ENCODE measurements at places on chromosomes 4 and X.

- DNase-seq: no peak
These were observed 28.6 kb downstream of the BMX start for GRCh38 chrX:15529165-15529564.

- no peak for DNase-seq
These were observed 131.7 kb downstream of the EPHA5 start for GRCh38 chr4:65538571-65538970.

- no peak for DNase-seq
These were observed 32.1 kb downstream of the NBDY start for GRCh38 chrX:56761167-56761566.

DNA sequence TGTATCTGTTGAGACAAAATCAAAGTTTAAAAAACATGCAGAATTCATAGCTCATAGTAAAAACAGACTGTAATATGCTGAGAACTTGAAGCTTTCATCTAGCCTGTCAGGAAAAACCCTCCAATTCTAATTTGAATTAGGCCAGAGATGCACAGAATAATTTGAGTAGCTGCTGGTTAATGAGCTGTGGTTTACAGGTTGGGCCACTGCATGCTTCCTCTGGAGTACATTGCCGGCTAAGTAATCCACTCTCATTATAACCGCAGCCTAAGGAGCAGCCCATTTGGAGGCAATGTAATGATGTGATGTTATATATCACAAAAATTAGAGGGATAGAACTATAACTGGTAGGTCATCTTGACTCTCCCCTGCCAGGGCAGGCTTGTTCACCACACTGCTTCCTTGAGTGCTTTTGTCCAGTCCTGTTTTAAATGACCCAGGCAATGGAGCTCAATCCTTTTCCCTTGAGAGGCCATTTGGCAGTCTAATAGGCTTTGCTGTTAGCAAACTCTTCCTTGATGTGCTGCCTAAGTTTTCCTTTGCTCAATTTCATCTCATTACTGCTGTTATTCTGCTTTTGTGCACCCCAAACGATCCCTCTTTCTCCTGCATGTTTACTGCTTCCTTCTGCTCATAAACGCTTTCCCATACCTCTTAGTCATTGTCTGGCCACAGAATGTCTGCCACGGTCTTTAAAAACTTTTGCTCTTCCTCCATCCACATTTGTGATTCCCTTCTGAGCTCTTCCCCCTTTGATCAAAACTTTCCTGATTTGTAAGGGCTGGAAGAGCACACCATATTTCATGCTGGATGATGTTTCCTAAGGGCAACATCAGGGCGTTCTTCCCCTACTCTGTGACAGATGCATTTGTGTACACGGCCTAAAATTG, 230.9 kb downstream of the C4orf33 start:
- no peak for DNase-seq

GRCh38 chr4:143403553-143403820, 66.8 kb downstream of the GAB1 start:
- DNase-seq: no peak

DNA sequence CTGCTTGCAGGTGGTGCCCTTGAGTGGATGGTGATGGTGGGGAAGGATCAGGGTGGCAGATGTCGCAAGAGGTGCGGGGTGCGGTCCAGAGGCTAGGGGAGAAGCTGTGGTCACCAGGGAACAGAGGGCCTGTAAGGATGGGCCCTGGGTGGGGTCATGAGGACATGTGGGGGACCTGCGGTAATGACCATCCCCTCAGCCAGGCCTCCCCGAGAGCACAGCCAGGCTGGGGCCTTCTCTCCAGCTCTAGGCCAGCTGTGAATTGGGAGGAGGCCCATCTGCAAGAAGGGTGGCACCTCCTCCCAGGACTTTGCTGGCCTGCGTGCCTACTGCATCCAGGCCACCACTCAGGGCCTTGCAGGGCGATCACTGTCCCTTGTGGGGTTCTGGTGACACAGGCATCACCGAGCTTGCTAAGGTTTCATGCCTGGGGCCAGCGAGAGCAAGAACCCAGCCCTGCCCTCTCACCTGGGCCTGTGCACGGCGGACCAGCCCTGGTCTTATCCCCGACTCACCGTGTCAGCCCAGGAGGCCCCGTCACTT, 34.1 kb upstream of the MXD4 start:
- DNase-seq: no peak

DNA sequence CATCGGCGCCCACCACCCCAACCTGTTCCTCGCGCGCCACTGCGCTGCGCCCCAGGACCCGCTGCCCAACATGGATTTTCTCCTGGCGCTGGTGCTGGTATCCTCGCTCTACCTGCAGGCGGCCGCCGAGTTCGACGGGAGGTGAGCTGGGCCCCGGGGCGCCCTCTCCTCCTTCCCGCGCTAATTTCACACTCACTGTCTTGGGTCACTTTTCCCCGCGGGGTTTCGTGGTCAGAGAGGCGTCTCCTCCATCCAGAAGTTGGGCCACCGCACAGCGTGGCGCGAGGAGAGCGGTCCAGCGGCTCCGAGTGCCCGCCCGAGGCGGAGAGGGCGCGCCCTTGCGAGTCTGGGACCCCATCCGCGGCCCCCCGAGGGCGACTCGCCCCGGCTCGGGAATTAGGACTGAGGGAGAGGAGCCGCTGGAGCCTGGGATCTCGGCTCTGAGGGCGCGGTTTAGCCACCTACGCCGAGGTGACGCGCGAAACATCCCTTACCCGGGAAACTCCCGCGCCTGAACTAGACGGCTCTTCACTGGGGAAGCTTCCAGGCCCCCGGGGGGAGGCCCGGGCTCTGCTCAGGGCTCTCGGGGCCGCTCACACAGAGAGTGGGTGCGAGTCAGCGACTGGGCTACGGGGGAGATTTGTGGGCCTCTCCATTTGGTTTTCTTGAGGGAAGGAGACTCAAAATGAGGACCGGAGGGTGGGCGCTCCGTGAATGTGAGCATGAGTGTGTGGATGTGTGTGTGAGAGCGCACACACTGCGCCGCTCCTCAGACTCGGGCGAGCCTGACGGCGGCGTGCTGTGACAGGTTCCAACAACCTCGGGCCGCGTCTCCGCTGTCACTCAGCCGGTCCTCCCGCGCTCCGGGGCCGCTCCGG, 551 bp downstream of the NPNT start:
- DNase-seq: no peak

DNA sequence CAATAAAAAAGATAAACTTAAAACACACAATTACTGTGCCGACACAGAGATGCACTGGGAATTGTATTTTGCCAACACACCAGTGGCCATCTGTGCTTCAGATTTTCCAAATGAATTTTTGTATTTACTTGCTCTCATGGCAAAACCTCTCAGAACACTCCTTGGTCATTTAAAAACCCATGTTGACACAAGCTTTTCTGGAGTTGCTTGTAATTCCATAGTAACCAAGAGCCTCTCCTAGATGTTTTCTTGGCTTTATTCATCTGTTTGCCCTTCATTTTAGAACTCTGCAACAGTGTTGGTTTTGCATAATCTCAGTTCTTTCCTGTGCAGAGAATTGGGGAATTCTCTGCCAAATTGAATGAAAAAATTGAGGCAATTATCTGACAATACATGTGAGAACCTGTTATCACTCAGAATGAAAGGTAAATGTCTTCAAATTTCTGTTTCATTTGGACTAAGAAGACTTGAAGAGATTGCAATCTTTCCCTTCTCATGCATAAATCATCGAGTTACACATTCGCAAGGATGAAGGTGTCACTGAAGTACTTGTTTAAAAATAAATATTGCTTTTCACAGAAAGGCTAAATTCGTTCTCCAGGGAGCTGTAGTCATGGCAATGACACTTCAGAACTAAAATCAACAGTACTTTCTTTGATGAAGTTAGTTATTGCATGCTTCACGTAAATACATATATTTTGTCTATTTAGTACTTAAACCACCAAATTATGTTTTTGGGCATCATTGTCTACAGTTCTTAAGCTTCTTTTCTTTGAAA, 301.8 kb upstream of the CTSO start:
- DNase-seq: no peak

- DNase-seq: no peak
These were observed 146.2 kb upstream of the SH3RF1 start for GRCh38 chr4:169416997-169417396.

DNA sequence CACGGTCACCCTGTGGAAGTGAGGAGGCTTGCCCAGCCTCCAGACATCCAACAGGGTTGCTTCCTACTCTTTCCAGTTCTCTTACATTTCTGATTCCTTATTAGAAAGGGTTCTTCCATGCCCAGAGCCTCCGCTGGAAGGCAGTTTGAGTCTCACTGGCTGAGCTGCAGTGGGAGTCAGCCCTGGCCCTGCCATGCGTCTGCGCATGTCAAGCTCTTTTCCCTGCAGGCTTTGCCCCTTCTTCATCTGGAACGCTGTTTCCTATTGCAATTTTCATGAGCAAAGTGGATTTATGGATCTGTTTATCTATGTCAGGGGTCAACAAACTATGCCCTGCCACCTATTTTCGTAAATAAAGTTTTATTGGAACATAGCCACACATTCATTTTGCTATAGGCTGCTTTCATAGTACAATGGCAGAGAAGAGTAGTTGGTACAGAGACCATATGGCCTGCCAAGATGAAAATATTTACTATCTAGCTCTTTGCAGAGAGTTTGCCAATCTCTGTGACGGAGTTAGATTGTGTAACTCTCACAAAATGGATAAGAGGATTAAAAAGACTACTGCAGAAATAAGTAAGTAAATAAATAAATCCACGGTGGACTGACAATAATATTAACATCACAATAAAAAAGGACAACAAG, 3.9 kb upstream of the CHRNA9 start:
- DNase-seq: no peak

DNA sequence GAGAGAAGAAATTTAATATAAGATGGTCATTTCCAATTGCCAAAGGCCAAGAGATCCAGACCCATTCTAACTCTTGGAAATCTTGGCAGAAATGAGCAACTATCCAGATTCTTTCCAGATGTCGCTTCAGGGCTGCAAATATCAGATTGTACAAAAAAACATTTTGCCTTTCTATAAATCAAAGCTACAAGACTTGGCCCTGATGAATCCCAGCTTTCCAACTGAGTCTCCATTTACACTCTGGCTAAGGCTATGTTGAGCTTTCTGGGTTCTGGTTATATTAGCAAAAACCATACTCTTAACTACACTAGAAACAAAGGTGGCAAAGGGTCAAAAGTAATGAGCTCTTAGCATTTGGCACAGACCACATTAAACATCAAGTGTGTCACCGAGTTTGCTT, 345.8 kb downstream of the OPHN1 start:
- DNase-seq: no peak

DNA sequence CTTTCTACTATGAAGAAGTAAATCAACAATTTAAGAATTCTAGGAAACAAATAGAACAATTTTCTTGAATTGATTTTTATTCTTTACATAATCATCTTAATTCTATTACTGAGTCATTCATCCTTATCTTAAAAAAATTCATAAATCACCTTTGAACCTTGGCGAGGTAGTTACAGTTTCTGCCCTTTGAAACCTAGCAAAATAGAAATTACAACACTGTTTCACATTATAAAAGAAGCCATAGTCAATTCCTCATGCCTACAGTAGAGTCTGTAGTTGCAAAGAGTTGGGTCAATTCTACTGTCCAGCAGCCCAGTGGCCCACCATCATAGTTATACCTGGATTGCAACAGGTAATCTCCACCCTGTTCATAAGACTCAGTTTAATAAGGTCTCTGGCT, 7.3 kb downstream of the SMIM31 start:
- no peak for DNase-seq

DNA sequence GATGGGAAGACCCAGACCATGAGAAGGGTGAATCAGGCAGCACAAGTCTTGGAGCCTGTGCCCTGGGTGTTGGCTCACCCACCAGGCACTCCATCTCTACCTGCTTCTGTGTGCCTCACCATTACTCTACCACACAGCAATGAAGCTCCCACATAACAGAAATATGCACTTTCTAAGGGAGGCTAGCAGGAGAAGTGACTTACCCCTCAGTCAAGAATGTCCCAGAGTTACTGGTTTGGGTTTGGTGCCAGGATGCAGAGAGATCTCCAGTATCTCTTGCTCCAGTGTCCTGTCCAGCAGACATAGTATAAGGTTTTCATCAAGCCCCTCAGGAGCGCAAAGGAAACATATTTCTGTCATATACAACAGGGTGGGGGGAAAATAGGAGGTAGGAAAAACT, 11.3 kb upstream of the RAB40A start:
- no peak for DNase-seq

GRCh38 chr4:2689114-2689513, 67.0 kb downstream of the TNIP2 start:
- DNase-seq: no peak

DNA sequence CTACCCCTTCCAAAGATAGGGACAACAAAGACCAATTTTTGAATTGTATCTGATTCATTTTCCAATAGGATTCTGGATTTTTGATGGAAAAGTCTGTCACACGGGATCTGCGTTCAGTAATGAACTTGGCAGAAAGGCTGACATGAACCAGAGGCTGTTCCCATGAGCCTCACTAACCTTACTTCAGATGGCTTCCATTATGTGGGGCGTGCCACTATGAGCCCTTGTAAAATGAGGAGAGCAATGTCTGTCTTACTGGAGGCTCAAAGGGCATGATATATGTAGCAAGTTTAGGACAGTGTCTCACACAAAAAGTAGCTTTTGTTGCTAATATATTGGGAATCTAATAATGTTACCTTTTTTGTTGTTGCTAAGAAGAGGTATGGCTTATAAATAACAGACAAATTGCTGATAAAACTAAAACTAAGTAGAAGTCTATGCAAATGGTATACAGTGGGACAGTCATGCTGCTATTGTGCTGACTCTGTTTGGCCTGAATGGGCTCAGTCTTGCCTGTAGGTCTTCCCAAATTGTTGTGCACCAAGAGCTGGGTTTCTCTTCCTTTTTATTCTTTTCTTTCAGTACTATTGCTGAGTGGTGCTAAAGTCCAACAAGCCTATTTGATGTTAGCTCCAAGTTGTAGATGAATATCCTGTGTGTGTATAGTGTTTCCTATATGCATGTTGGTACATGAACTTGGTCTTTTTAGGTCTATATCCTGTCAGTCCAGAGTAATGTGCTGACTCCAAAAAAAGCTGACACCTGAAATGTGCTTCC, 132.1 kb downstream of the SPRY1 start:
- no peak for DNase-seq

DNA sequence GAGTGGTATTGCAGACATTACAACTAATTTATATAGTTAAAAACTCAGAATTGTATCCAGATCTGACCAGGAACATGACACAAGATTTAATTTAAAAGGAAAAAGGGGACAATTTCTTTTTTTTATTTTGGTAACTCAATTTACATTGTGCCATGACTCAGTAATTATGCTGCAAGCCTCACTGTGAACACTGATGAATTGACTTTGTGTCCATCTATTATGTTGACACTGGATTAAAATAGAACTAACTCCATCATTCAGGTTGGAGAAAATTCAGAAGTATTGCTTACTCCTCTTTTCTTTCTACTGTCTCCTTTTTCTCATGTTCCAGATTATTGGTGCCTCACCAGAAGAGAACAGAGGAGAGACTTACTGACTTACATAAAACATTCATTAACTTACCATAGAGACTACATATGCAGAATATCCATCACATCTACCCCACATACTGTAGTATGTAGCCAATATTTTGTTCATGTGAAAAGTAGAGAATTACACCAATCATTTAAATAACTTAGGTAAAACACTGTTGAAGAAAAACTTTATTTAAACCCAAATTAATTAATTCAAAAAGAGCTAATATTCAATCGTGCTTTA, 15.8 kb upstream of the LEF1 start:
- DNase-seq: no peak

Measured in NCI-H510A treated with DMSO at 0.1 percent for 48 hours (cell line).